ENCODE measurements at places on chromosomes 11 and 22.

DNA sequence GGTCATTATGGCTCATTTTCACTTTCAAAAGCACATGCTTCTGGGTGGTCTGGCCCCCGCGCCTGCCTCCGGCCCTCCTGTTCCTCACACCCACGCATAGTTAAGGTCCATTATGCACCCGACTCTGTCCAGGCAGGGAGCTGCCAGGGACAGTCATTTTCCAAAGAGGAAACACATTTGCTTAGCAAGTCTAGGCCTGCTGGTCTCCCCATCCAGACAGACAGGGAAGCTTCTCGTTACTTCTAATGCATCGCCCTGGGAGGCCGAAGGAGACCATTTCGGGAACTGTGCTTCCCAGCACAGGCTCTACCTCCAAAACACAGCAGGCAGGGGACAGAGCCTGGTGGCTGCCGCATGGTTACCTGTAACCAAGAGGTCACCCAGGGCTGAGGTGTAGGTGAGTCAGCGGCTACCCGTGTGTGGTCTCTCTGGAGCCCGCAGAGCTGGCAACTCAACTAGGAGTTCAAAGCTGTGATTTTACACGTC is 87.1 kb upstream of the SHANK2 start:
- no peak for DNase-seq

GRCh38 chr22:41036924-41037323 is 55.5 kb upstream of the EP300 start:
- DNase-seq: no peak

DNA sequence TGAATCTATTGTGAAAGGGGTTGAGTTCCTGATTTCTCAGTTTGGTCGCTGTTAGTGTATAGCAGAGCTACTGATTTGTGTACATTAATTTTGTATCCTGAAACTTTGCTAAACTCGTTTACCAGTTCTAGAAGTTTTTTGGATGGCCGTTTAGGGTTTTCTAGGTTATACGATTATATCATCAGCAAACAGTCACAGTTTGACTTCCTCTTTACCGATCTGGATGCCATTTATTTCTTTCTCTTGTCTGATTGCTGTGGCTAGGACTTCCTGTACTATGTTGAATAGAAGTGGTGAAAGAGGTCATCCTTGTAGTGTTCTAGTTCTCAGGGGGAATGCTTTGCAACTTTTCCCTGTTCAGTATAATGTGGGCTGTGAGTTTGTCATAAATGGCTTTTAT is 24.6 kb upstream of the OOSP4B start:
- no peak for DNase-seq

DNA sequence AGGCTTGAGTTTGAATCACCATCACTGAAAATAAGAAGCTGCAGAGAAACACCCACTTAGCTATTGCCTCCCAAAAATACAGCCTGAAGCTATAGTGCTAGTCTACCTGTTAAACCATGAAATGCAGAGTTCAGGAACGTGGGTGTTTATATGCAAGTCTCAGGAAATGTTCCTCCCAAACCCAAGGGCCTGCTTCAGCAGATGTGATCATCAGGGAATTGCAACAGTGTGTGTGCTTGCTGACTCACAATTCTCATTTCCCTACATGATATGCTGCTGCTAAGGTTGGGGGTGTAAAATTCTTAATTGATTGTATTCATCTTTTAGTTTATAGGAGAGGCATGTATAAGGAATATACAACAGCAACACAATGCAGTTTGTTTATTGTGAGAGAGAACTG is 49.6 kb downstream of the NUP98 start:
- DNase-seq: no peak

- DNase-seq: peak; percentile 81
Measured at GRCh38 chr22:23243006-23243573, 62.8 kb downstream of the BCR start.

- peak; percentile 35 for DNase-seq
Measured at GRCh38 chr22:37999640-38000272, 15.4 kb upstream of the SOX10 start.
